ENCODE measurements at places on chromosomes 7 and 10. TPM values are rescaled to one million over a fixed set of nuclear protein-coding genes. Genes with fewer than 3 reads are reported as not detected.

GRCh38 chr7:84161398-84161797 lies 33.2 kb downstream of the SEMA3A start:
- DNase-seq: no peak

DNA sequence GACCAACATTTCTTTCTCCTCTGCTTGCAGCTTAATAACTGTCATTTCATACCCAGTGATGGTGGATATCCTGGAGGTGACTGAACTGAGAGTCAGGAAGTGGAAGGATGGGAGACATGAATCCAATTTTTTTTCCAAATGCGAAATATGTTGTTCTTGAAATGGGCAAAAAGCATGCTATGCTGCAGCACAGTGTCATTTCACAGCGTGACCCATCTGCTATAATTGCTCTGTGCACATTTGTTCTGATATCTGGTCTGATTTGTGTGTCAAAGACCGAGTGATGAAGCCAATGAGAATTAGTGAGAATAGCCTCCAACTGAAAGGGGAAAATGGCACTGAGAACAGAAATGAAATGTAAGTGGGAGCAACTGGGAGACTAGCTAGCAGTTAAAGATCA lies 329.6 kb upstream of the PHYHIPL start:
- no peak for DNase-seq

DNA sequence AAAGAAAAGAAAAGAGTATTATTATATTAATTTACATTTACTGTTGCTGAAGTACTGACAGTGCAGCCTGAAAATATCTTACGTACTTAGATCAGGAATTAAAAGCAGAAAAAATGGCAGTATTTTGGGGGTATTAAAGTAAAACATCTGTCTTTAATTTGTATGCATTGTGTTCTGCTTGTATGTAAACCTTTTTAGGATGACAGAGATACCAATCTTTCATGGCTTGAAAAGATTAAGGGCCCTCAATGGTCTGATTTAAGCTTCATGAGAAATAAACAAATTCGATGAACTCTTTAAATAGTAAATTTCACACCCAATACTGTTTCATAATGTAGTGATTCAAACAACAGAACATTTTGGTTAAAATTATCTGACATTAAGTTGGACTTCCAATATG lies 116.3 kb downstream of the MLLT10 start:
- DNase-seq: no peak

- no peak for DNase-seq
These were observed 41.3 kb downstream of the PHTF2 start for GRCh38 chr7:77839919-77840318.

- no peak for DNase-seq
These were observed 393.8 kb downstream of the LRMDA start for GRCh38 chr10:75825235-75825634.

- DNase-seq: no peak
These were observed 117.9 kb downstream of the NKX6-2 start for GRCh38 chr10:132668048-132668394.

- no peak for DNase-seq
These were observed 20.7 kb downstream of the PLPP4 start for GRCh38 chr10:120477743-120478141.

- DNase-seq: peak; percentile 37
These were observed 63.2 kb downstream of the VCL start for GRCh38 chr10:74061104-74061503.

- DNase-seq: peak; percentile 41
These were observed 50.5 kb downstream of the MALSU1 start for GRCh38 chr7:23349484-23350157.

DNA sequence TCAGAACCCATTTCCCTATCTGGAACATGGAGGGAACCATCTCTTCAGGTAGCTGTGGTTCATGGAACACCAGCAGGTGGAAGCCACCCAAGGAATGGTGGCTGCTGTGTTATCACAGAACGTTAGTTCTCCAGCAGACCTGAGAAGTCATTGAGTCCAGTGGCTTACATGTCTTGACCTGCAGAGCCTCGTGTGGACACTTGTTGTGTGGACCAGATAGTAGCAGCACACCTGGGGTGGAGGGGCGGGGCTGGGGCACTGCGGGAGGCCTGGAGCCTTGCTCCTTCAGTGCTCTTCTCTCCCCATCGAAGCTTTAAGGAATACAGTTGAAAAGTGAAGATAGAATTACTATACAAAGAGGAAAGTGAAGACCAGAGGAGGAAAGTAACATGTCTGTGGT lies 42.4 kb downstream of the VWA2 start:
- no peak for DNase-seq

- no peak for DNase-seq
These were observed 80.5 kb downstream of the ABI1 start for GRCh38 chr10:26780106-26780792.

DNA sequence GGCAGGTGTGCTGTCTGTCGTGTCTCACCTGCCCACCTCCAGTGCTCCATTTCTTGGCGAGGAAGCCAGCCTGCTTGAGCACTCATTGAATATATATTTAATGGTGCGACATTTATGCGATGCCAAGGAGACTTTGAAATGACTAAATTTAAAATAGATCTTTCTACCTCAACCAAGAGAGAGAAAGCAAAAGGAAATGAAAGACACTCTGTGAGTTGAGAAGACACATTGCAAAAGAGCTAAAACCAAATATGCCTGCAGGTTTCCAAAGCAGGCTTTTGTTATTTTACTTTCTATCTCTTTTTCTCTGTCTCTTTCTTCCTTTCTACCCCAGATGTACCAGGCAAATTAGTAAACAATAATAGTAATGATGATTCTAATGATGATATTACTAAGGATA lies 53.6 kb upstream of the AOAH start:
- no peak for DNase-seq

DNA sequence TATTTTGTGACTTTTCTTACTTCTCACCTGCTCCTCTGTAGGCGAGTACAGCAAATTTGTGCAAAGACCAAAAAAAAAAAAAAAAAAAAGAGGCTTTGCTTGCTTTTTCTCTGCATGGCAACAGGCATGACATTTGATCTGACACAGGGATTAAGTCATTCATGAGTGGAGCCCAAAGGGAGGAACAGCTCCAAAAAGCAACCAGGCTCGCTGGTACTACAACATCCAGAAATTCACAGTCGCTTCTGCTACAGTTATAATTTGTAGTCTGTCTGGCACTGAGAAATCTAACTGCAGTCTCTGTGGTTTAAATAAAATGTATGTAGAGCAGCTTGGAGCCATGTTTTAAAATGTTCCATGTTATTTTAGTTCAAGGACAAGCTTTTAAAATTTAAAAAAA lies 31.7 kb downstream of the MKX start:
- DNase-seq: no peak

DNA sequence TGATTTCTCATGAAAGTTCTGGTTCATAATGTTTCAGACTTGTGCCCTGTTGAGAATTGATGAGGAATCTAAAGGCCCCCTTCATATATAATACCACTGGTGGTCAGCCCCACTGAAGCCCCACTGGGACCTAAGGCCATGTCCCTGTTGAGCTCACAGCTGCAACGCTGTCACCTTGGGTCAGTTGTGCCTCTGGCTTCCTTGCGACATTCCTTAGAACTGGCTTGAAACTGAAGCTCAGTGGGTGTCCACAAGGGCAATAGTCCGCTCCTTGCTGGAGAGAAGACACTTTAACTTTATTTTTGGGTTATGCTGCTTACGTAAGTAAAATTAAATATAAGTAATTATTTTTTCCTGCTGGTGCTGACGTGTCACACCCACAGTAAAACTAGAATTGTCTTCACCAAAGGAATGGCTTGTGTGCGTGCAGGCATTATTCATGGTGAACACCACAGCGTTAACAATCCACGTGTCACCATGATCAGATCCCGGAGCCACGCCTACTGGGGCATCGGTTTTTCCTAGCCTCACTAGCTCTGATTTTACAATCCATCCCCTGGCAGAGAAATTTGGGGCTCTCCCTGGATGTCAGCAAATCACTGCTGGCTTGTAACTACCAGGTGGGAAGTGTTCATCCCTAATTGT lies 66.5 kb downstream of the BICC1 start:
- no peak for DNase-seq

DNA sequence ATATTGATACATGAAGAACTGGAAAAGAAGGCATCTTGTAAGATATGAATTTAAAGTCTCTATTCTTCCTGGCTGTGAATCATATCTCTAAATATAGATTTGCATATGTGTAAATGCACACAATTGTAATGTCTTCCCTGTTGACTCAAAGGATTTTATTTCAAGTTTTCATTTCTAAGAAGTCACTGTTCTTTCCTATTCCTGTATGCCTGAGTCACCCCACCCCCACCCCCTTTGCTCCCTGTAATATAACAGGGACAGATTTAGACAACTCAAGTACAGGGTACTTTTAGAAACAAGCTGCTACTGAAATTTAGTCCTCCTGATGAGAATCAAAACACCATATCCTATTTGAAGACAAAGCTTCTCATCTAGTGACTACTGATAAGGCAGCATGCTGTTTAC lies 43.0 kb upstream of the HECTD2 start:
- no peak for DNase-seq

GRCh38 chr7:50679218-50680007 lies 103.3 kb downstream of the GRB10 start:
- peak; percentile 63 for DNase-seq

- DNase-seq: no peak
These were observed 5.3 kb upstream of the DEPP1 start for GRCh38 chr10:44983895-44984278.

GRCh38 chr7:86598721-86599120 lies 45.0 kb upstream of the GRM3 start:
- DNase-seq: no peak

The HMX3 gene
- total RNA-seq: not detected

The CALML3 gene
- not detected for total RNA-seq

The MSMB gene
- total RNA-seq: not detected

The AEBP1 gene
- total RNA-seq: 148 TPM

The DRGX gene
- total RNA-seq: not detected

Data from fibroblast of villous mesenchyme (primary cell).